ENCODE measurements at places on chromosomes 13 and 19.

- DNase-seq = no peak
Measured at GRCh38 chr13:98353750-98354149, 176.7 kb upstream of the RNF113B start.

GRCh38 chr19:45613926-45614725 is 12.1 kb upstream of the GPR4 start:
- peak; percentile 60 for DNase-seq

DNA sequence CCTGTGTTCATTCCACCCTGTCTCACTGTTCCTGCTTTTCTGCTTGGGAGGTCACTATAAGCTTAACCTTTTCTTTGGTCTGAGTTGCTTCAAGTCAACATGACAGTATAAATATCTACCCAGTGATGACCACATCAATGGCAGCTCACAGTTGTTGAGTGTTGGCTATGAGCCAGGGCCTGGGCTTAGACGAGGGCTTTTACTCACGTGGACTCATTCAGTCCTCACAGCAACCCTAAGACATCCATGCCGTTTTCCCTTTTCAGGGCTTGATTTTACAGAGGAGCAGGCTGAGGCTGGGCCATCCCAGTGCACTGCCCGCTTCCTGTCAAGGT is 10.2 kb upstream of the CCDC97 start:
- DNase-seq = no peak

GRCh38 chr19:1001538-1002166 is 1.4 kb downstream of the GRIN3B start:
- no peak for DNase-seq

DNA sequence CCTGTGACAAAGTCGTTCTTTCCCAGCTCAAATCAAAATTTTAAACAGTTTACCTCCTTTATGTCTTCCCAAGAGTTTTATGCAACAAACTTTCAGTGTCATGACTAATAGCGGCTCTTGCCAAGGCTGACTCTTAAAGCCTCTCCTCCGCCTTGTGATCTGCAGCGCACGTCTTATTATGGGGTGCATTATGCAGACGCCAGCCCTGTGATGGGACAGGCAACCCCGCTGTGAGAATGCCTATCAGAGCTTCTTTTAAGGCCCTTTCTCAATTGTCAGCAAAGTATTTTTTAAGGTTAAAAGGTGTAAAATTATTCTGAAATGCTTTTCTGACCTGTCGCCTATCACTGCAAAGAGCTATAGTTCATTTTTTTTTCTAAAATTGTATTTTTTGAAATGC is 152.8 kb downstream of the SOX1 start:
- no peak for DNase-seq

DNA sequence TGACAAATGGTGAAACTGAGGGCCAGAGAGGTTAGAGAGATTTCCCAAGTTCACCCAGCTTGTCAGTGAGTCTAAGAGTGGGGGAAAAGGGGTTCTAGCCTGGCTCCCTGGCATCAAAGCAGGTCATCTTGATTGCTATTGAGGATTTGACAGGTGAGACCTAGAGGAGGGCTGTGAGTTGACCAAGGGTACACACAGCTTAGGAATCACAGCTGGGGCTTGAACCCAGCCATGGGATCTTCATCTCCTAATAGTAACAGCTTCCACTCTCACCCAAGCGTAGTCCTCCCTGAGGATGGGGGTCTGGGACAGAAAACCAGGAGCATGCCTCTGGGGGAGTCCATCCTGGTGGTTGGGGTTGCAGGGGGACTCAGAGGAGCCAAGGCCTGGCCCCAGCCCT is 6.8 kb downstream of the CYP4F8 start:
- DNase-seq = no peak

DNA sequence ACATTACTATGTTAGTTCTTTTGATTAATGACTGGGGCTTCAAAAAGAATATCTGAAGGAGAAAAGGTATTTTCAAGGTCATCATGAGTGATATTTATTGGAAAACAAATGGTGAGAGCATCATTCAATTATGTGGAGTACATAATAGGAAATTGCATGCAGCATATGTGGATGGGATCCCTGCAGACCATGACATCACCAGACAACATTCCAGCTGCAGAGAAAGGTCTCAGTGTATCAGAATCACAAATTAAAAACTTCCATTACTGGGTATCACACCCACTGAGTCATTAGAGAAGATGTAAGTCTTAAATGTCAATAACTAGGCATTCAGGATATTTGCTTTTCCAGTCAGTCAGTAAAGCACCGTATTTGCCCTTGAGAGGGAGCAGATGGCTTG is 574.4 kb upstream of the SLC10A2 start:
- DNase-seq = no peak

DNA sequence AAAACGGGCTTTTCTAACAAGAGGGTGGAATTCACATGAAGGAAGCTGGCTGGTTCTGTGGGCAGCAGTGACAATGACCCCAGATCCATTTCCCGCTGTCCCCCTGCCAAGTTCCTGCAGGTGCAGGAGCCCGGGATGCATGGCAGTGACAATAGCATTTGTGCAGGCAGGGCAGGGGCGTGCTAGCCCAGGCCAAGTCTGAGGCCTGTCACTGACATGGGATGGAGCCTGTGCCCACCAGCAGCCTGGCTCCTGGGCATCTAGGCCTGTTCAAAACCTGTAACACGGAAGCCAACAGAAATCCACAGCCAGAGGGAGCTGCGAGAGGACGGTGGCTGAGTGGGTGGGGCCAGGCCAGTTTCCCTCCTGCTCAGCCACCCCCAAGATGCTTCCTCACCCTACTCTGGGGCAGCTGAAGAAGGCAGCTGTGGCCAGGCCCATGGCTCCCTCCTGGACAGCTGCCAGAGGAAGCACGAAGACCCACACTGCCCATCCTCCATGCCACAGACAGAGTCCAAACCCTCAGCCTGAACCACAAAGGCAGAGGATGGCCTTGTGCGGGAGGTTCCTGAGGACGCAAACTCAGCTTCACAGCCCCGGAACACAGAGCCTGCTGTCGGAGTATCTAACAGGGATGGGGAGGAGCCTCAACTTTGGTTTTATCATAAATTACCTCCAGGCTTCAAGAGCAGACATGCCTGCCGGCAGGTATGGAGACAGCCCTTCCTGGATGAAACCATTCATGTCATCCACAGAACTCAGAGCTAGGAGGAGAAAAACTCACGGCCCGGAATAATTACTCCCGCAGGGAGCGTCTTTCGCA is 74.0 kb downstream of the CEBPG start:
- DNase-seq = no peak

DNA sequence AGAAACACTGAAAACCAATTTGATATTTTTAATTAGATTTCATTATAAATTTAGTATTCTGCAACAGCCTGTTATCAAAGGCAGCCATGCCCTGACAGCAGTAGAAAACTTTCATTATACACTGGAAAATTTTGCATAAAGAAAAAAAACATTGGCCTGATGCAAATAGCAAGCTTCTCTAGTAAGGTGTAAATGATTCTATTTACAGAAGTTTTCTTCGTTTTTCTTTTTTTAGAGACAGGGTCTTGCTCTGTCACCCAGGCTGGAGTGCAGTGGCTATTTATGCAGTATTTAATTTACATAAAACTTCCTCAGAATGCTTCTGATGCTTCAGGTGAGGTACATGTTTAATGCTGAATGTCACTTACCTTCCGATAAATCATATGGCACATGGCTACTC is 67.0 kb downstream of the ABCC4 start:
- no peak for DNase-seq

DNA sequence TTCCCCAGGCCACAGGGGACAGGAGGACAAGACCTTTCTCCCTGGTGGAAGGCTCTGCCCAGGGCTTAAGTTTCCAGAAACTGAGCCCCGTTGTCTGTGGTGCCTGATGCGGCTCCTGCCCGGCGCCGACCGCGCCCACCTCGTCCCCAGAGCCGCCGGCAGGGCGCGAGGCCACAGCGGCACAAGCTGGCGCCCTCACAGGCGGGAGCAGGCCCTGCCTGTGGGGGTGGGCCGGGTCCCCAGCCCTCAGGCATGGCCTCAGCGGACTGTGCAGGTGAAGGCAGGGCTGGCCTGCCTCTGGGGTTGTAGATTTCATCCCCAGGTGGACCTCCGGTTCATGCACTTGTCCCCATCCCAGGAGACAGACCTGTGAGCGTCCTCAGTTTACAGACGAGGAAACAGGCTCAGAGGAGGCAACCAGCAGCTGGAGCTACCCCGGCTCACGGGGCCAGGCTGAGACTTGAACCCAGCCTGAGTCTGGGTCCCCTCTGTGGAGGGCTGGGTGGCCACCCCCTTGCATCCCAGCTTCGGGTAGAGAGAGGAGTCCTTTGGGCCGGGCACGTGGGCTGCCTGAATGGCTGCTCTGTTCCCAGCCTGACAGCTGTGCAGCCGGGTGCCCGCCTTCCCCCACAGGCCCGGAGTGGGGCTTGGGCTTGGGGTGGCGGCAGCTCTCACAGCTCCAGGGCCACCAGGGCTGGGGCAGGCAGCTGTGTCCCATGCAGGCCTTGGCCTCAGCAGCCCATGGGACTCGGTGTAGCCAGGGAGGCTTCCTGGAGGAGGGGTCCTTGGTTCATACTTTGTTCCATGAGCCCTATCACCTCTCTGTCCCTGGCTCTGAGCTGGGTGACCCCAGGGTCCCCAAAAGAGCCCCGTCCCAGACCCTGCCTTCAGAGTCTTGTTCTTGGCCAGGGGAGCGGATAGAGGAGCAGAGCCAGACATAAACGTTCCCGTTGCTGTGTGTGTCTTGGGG is 26.8 kb downstream of the PIAS4 start:
- DNase-seq = no peak

DNA sequence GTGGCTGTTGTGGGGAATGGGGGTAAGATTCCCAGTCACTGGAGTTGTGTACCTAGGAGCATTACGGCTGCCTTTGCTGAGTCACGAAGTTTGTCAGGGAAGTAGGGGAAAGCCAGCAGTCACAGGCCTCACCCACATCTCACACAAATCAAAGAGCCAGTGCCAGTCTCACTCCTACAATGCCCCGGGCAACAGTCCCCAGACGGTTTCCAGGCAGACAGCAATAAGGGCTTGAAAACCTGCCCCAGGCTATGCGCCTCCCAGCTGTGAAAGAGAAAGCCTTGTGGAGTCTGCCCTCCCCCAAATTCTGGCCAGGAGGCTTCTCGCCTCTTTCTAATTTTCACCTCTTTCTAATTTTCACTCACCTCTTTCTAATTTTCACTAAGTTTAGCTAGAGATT is 142.3 kb upstream of the EDNRB start:
- DNase-seq = no peak

DNA sequence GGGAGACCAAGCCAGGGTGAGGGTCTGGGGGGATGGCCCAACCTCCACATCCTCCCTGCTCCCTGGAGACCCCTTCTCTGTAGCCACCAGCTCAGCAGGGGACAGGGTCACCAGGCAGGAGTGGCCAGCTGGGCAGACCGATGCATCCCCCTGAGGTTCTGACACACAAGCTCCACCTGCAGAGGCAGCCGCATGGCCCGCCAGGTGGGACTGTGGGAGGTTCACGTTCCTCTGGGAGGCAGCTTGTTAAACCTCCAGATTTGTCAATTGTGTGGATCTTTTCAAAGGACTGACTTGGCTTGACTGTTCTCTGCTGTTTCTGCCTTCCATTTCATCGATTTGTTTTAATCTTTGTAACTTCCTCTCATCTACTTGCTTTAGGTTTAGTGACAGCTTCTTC is 8.1 kb downstream of the POLRMT start:
- no peak for DNase-seq

- no peak for DNase-seq
Measured at GRCh38 chr19:49890349-49891311, 6.1 kb downstream of the IL4I1 start.
